Right renal pelvis (tissue), 4 donors: ENCODE measurements at places on chromosomes 6 and 20. TPM values are rescaled to one million over a fixed set of nuclear protein-coding genes. Genes with fewer than 3 reads are reported as not detected.
A peak's percentile ranks its signal among the peaks of the same experiment; 100 is the strongest.

GRCh38 chr20:64064145-64064698, 1.2 kb downstream of the TCEA2 start:
- DNase-seq = no peak

GRCh38 chr6:24981386-24981760, 45.6 kb upstream of the RIPOR2 start:
- DNase-seq = no peak

DNA sequence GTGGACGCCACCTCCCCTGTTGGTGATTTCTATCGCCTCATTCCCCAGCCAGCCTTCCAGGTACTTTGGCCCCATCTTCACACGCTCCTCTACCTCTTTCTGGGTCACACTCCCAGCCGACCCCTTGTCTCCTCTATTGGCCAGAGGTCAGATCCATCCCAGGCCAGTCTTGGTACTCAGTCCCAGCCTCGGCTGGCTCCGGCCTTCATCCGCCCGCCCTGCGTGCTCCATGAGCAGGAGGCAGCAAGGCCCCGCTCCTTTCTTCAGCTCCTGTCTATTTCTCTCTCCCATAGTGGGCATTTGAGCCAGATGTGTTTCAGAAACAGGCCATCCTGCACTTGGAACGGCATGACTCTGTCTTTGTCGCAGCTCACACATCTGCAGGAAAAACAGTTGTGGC, 2.6 kb downstream of the SKIC2 start:
- no peak for DNase-seq

DNA sequence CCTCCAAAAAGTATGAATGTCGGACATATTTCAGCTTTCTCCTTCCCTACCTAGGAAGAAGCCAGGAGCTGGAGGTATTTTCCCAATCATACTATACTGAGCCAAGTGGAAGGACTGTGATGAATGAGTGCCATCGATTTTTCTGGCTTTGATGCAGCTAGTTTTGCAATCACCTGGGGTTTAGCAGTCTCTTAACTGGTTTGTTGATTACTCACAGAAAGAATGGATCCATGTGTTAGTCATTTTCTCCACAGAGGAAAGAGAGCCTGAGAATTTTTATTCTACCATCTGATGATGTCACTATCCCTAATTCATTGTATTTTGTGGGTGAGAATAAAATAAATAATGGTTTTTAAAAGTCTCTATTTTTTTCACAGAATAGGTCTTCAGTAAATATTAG, 282.9 kb upstream of the RNF217 start:
- DNase-seq = no peak

- DNase-seq = peak; percentile 85
These were observed 144.7 kb upstream of the ZNF217 start for GRCh38 chr20:53738039-53738944.

DNA sequence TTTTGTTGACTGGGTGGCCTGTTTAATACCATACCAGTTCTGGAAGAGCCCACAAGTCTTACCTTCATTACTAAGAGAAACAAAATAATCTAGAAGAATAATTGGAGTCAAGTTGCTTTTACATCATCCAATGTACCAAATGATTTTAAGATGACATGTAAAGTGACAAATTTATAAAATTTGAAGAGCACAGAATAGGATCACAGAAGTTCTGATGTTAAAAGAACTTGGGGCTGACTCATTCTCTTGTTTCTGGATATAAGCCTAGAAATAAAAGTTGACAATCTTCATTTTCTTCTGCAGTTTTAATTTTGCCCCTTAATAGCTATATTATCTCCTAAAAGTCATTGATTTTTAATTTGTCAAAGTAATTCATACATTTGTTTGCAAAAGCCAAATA, 317.5 kb upstream of the MARCKS start:
- DNase-seq = no peak

GRCh38 chr20:59046862-59047261, 4.3 kb upstream of the PRELID3B start:
- no peak for DNase-seq

DNA sequence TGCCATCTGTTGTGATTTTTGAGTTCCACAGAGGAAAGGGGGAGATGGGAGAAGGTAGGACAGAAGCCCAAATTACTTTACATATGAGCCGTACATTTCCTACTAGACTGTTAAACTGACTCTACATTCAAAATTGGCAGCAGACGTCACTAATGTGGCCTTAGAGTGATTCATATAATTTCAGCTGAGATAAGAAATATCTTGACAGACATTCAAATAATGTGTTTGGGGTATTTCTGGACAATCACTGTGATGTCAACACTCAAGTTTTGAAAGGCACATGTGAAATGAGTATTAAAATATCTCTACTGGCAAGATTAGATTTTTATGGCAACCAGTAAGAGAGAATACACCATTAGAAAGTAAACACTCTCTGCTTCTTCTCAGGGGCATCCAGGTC, 104.0 kb downstream of the MTFR2 start:
- no peak for DNase-seq

GRCh38 chr20:373171-373890, 7.2 kb upstream of the TRIB3 start:
- DNase-seq = no peak

GRCh38 chr20:51692806-51693400, 75.3 kb downstream of the ATP9A start:
- no peak for DNase-seq

DNA sequence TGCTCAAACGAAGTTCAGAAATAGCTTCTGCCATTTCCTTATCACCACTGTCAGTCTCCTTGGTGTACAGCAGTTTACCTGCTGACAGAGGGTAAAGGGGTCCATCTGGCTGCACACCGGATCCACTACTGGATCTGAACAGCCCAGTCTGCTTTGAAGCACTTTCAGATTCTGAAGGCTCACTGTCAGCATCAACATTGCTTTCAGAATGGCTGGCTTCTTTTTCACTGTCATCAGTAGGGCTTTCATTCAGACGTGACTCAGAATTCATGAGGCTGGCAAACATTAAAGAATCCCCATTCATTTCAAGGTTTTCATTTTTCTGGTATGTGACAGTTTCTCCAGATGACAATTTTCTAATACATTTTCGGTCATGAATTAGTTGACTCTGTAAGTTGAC, 21.0 kb upstream of the PNISR start:
- no peak for DNase-seq

DNA sequence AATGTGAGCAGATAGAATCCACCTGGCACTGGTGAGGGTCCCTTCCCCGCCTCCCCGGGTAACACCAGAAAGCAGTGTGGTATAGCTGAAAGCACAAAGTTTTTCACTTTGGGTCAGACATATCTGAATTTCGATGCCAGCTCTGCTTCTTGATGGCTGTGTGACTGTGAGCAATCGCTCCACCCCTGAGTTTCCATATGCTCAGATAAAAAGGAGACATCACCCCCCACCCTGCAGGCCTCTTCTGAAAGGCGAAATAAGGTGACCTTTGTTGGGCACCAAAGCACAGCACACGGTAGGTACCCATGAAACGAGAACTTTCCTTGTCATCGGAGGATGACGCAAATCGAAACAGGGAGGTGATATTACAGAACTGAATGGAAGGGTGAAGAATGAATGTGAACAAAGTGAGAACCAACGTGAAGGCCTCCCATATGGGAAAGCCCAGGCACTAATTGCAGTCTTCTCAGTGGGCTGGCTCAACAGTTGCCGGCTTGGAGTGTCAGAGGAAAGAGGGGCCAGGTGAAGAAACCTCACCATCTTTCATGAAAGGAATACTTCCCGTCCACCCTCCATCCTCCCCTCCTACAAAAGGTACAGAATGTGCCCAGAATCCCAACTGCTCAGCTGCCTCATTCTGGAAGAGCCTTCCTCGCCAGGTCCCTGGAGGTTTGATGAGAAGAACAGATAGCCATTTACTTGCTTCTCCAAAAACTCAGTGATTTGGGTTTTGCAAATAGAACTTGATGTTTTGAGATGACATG, 61.8 kb downstream of the NFATC2 start:
- DNase-seq = no peak

DNA sequence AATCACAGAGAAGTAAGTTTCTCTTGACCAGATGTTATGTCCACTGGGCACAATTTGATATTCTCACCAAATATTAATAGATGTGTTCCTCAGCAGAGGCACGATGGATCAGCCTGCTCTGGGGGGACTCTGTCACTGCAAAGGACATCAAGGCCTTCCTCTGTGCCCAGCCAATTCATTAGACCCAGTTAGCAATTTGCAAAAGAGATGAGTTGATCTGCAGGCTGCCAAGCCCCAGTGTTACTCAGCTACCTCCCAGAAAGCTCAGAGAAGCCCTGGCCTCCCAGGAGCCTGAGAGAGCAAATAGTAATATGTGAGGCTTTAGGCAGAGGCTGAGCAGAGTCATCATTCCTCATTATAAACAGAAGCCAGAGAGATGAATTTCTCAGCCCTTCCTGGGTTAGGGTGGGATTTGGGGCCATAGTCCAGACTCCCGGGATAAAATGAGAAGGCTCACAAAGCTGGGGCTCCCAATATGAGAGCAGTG, 54.2 kb downstream of the ZNF831 start:
- DNase-seq = no peak

DNA sequence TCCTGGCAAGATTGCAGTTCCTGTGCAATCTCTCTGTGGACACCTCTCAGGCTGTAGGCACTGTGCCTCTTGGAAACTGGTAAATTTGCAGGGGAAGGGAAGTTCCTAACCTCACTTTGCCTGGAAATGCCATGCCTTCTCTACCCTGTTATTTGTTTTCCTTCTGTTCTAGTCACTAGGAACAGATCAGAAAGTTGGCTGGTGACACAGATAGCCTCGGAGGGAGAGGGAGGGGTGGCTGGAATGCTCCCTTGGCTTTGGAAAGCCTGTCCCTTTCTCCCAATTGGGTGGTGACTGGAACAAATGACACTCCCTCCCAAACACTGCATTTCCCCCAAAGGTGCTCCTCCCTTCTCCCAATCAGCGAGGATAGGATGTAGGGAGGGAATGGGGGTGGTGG, 131.5 kb upstream of the F13A1 start:
- DNase-seq = no peak

DNA sequence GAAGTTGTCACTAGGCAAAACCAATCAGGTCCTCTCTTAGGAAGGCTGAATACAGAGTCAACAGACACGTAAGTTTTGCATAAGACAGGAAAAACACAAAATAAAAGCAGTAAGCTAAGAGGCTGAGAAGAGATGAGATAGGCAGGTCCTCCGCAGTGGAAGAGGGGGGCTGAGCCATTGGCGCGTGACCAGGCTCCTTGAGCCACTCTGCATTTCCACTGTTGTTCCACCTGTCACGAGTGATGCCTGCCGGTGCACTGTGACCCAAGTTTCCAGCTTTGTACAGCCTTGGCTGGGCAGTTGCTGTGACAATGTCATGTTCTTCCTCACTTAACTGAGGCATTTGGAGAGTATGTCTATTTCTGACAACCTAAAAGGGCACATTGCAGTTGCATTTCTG, 58.6 kb downstream of the NUDT3 start:
- DNase-seq = no peak

GRCh38 chr6:157813750-157814455, 9.1 kb upstream of the SNX9 start:
- no peak for DNase-seq

- no peak for DNase-seq
These were observed 996 bp upstream of the SEC23B start for GRCh38 chr20:18506744-18507143.

GRCh38 chr6:138287144-138287955, 69.1 kb upstream of the PBOV1 start:
- no peak for DNase-seq

GRCh38 chr20:49276161-49276960, 1.5 kb downstream of the ZNFX1 start:
- no peak for DNase-seq

DNA sequence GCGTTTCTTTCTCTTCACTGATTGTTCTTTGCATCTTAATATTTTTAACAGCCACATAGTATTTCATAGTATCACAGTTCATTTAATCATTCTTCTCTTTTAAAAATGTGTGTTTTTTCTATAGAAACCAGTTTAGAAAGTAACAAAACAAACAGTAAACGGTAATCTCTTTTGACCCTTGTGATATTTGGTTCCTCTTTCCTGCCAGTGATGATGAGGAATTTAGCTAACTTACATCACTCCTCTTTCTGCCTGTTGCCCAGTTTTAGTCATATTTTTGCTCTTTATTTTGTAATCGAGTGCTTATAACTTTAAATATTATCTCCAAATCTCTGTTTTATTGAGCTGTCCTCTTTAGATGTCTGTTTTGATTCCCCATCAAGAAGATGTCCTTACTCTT, 38.1 kb upstream of the ZBTB24 start:
- DNase-seq = no peak

GRCh38 chr20:503048-503737, 40.4 kb downstream of the CSNK2A1 start:
- DNase-seq = no peak

DNA sequence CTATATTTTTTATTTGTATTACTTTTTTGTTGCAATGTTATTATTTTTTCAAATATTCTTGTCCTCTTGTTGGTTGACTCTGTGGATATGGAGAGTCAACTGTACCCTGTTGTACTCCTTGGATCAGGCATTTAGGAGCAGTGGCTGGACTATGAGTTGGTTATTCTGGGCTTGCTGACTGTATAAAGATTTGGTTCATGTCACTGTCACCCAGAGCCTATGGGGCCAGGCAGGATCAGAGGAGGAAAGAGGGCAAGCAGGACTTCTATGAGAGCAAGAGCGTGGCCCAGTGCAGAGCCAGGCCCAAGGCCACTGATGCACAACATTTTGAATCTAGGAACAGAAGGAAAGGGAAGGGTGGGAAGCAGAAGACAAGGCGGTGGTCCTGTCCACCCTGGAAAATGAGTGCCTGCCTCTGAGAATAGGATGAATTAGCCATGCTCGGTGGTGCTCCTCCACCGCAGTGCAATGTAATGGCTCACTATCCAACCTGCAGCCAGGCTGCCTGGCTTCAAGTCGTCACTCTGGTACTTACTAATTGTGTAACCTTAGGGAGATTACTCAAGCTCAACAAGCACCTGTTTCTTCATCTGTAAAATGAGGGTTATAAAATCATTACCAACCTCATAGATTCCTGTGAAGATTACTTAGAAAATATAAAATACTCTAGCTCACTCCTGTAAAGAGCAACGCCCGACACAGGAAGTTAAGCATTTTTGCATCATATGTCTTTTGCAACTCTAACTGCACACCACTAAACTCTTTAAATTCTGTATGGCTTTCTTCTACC, 192.1 kb downstream of the KCNQ5 start:
- DNase-seq = no peak

DNA sequence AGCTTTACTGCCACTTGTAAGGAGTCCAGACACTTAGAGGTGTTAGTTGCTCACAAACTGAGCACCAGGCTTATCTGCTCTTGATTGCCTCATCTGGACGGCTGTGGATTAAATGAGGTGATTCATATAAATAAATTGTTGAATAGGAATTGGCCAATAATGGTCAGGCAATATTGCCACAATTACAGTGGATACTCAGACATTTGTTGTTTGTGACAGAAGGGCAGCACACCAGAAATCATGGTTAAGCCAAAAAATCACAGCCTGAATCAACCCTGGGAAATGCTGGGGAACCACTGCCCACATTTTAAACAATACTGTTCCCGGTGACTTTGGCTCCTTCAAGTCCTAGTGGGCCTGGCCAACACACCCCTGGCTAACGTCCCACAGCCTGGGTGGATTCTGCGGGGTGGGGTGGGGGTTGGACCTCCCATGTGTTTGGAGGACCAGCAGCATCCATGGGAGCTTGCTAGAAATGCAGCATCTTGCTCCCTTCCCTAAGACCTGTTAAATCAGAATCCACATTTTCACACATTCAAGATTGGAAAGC, 29.5 kb upstream of the SPDEF start:
- no peak for DNase-seq

PRSS35 gene
- 48.6 TPM for polyA plus RNA-seq

SPTLC3 gene
- 20.1 TPM for polyA plus RNA-seq

C6orf118 gene
- polyA plus RNA-seq = 5.3 TPM

SRSF12 gene
- 13.8 TPM for polyA plus RNA-seq

MARCKS gene
- polyA plus RNA-seq = 303 TPM

HTR1E gene
- polyA plus RNA-seq = 0.69 TPM

CTSA gene
- polyA plus RNA-seq = 132 TPM

SSTR4 gene
- 0.06 TPM for polyA plus RNA-seq
